ENCODE measurements at places on chromosomes 1 and 21.

DNA sequence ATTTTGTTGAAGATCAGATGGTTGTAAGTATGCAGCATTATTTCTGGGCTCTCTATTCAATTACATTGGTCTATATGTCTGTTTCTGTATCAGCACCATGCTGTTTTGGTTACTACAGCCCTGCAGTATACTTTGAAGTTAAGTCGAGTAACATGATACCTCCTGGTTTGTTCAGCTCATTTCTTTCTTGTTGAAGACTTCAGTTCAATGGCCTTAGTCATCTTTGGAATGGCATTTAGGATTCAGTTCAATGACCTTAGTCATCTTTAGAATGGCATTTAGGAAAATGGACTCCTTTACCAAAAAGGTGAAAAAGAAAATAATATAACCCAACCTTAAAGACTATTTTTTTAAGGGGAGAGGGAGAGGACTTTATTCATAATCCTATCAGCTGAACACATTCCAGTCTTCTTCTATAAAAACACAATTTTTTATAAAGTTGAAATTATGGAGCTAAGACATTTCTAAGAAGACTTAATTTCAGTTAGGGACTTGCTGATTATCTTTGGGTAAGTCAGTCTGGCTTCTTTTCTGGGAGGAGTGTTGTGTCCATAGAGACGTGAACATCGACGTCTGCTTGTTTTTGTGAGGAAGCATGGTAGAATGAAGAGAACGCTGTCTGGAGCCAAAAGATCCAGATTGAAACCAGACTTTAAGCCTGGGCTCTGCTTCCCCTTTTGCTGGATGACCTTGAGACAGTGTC lies 48.3 kb downstream of the DDR2 start:
- no peak for DNase-seq

DNA sequence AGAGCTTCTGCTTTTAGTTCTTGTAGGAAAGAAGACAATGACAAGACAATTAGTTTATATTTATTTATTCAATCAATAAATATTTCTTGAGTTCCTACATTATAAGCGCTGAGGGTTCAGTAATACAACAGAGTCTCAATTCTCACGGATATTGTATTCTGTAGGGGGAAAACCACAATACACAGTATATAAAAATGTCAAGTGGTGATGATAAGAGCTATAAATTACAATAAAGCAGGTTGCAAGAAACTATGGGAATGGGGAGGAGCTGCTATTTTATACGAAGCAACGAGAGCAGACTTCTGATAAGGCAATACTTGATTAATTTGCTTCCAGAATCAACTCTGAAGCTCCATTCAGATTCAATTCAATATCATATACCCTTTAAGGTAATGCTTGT lies 10.6 kb upstream of the XCL1 start:
- no peak for DNase-seq

DNA sequence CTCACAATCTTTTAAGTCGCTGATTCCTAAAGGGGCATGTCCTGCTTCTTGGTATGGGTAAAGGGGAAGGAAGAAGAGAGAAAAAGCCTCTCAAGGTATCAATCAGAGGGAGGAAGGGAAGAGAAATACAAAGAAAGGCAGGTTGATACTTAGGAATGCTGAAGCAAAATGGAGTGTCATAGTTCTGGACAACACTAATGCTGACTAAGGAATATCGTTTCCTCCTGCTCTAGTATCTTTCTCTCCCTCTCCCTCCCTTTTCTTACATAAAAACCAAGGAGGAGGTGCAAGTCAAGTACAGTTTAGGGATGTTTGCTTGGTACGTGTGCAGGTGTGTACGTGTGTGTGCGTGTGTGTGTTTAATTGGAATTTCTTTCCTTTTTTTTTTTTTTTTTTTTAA lies 44.9 kb upstream of the IL12RB2 start:
- no peak for DNase-seq

DNA sequence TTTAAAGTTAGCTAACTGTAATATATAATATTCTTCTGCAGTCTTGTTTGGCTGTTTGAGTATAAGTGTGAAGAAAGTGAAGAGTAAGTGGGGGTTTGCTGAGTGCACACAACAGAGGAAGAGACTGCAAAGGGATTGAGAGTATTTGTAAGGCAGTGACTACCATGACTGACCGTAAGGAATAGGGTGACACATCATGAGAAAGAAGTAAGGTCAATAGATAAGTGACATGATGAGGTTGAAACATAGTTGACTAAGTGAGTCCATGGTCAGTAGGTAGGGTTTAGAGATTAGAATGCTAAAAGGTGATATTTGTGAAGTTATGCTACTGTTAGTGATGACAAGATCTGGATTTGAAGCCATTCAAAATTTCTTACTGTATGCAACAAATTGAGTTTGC lies 27.7 kb downstream of the WARS2 start:
- DNase-seq = no peak

- no peak for DNase-seq
Measured at GRCh38 chr1:34066166-34066565, 98.9 kb downstream of the CSMD2 start.

GRCh38 chr1:197782722-197783360 lies 7.6 kb upstream of the DENND1B start:
- no peak for DNase-seq

GRCh38 chr1:221488550-221488949 lies 253.3 kb downstream of the DUSP10 start:
- no peak for DNase-seq

- DNase-seq = no peak
Measured at GRCh38 chr1:222781251-222781650, 33.6 kb upstream of the DISP1 start.
